Stimulated activated CD8-positive, alpha-beta memory T cell treated with anti-CD3 and anti-CD28 coated beads, Interleukin-7, amount 100 ng/mL, for 1 hour (primary cell): ENCODE measurements at places on chromosomes 3 and 15.

- no peak for DNase-seq
Measured at GRCh38 chr3:122410639-122411038, 5.2 kb downstream of the WDR5B start.

- no peak for DNase-seq
Measured at GRCh38 chr15:62867844-62868243, 174.7 kb upstream of the TPM1 start.

- no peak for DNase-seq
Measured at GRCh38 chr15:51828621-51829375, 655 bp upstream of the TMOD3 start.

GRCh38 chr3:45178183-45179023 is 32.2 kb upstream of the CDCP1 start:
- DNase-seq: no peak

- DNase-seq: no peak
Measured at GRCh38 chr3:46076606-46077005, 49.3 kb upstream of the XCR1 start.

DNA sequence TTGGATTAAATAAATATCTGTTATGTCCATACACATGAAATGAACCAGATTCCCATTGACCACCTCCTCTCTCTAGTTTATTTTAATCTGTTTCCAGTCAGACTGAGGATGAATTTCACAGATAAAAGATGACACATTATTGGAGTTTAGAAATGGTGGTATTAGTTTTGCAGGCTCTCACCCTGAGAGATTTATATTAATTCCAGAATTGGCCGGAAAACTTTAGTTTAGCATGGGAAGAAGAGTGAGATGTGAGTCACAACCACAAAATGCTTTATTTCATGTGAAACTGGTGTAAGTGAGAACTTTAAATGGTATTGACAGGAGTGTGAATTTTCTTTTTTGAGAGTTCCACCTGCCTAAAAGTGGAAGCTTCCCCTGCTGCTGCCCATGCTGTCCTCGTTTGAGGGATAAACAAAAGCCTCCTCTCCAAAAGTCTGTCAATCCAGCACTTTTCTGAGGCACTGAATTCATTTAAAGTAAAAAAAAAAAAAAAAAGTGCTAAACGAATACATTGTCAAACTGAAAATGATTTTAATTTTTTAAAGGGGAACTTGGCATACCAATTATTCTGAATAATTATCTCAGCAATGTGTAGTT is 65.1 kb upstream of the EPHA3 start:
- no peak for DNase-seq

DNA sequence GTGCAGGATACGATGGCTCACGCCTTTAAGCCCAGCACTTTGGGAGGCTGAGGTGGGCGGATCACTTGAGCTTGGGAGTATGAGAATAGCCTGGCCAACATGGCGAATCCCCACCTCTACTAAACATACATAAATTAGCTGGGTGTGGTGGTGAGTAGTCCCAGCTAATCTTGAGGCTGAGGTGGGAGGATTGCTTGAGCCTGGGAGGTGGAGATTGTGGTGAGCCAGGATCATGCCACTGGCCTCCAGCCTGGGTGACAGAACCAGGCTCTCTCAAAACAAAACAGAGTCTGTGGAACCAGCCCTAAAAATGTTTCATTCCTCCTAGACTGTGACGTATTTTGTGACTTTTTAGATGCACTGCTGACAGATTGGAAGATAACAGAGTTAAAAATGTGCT is 34.3 kb upstream of the RAD51 start:
- DNase-seq: no peak

DNA sequence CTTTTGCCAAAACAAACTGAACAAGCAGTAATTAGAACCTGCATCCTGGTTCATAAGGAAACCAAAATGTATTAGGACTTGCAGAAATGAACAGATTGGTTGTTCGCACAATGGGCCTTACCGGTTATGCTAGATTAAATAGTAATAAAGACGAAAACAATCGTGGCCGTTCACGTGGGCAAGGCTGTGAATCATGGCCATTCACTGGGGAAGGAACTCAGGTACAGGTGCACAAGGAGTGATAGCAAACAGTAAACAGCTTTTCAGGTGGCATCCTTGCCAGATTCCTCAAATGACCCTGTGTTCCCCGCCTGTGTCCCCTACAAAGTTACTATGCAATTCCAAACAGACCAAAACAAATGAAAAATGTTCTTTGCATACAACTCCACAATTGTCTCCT is 8.2 kb downstream of the LRIG1 start:
- no peak for DNase-seq

DNA sequence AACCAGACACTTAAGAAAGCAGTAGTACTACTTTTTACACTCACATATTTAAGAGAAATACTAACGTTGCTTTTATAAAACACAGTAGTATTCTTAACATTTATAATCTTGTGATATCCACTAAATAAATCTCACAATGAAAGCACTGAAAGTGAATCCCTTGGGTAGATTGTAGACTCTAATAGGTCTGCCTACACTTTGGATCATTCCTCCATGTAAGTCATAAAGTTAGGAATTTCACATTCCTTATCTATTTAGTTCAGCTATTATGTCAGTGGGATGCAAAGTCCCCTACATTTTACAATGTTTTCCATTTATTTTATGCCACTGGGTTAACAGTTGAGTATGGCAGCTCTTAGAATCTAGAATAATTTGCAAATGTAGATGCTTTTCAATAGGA is 330.7 kb downstream of the LSAMP start:
- DNase-seq: no peak

DNA sequence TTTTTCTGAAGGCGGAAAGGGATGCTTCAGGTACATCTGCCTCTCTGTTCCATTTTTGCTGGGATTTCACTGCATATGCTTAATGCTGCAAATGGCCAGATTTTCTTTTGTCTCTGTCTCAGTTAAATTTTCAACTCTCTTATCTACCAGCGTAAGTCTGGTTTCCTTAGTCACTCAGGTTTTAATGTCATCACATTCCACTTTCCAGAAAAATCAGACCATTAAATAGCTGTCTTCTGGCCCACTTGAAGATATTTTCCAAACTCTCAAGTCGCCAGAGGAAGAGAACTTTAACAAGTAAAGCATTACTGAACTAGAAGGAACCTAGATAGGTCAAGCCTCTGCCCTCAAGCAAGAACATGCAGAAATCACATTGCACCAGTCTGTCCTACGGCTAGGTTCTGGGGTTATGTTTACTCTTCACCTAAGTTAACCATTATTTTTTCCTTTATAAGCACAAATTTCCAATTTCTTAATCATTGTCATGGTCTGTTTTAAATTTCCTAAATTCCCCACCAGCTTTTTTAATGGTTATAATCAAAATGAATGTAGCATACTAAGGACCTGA is 26.5 kb downstream of the AVEN start:
- DNase-seq: no peak

GRCh38 chr3:148206446-148206845 is 491.3 kb upstream of the AGTR1 start:
- no peak for DNase-seq

DNA sequence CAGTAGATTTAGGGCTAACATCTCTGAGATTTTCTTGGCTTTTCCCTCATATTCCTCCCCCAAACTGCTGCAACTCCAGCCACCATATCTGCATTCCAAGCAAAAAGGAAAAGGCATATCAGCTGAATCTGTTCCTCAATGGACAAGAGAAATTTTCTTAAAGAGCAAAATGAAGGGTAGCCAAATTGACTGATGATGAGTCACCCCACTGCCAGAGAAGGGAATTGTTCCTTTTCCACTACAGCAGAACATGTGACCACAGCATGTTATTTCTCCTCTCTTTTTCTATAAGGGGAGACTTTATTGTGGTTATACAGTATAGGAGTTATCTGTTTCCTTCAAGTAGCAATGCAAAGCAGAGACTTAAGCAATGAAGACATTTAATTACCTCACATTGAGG is 172.5 kb downstream of the MTHFS start:
- DNase-seq: no peak

GRCh38 chr3:136535906-136536305 is 216.3 kb downstream of the STAG1 start:
- no peak for DNase-seq

- no peak for DNase-seq
Measured at GRCh38 chr3:30707825-30708224, 101.4 kb downstream of the TGFBR2 start.

DNA sequence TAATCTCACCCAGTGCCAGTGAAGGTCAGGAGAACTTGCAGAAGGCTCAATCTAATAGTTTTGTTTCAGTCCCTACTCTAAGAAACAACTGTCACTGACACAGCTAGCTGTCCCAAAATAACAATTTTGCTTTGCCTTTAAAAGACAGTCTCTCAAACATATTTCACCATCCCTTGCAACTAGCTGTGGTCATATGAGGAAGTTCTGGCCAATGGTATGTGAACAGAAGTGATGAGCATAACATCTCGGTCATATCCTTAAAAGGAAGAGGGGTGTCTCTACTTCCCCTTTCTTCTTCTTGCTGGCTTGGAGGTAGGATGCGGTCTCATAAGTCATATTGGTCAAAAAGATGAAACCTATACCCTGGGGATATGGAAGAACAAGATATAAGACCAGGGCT is 198.1 kb downstream of the NEK10 start:
- DNase-seq: no peak

DNA sequence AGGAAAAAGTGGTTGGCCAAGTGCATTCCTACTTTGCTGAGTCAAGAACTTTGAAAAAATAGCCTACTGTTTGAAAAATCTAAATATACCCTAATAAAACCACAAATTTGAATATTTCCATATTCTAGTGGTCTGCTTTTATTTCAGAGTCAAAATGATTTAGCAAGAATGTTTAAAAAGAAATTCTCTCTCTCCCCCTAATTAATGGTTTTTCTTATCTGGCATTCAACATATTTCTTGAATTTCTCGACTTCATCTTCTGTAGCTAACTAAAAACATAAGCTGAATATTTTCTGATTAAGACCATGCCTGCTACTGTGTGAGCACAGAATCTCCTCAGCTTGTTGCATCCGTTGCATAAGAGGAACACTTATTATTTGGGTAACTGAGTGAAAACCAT is 563.5 kb upstream of the TBL1XR1 start:
- no peak for DNase-seq

DNA sequence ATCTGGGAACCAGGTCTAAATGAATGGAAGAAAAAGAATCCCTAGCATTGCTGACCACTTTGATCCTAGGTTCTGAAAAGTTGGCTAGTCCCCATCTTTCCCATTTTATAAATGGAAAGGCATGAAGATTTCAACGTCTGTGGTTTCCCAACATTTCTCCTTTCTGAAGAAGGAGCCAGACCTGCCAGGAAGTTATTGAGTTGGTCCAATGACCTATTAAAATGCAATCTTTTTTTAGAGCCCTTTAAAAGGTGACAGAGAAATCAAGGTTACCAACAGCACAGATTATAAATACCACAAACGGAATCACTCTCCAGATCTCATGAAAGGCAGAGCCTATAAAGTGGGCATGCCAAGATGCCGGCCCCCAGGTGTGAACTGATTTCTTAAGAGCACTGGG is 505.6 kb upstream of the THBS1 start:
- no peak for DNase-seq

DNA sequence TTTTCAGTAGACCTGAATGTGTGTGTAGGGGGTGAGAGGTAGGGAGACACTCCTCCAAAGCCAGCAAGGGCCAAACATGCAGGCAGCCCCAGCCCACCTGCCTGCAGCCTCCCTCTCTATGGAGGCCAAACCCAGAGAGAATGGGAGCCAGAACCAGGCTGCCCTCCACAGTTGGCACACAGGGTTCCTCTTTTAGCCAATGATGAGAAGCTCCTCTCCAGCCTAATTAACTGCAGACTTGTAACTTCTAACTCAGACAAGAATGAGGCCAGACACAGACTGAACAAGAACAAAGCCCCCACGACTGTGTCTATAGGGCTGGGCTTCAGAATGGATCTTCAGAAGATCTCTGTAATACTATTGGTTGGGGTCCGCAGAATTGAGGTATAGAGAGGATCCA is 12.3 kb upstream of the TLE3 start:
- no peak for DNase-seq

GRCh38 chr3:11045536-11045935 is 53.0 kb downstream of the SLC6A1 start:
- no peak for DNase-seq

DNA sequence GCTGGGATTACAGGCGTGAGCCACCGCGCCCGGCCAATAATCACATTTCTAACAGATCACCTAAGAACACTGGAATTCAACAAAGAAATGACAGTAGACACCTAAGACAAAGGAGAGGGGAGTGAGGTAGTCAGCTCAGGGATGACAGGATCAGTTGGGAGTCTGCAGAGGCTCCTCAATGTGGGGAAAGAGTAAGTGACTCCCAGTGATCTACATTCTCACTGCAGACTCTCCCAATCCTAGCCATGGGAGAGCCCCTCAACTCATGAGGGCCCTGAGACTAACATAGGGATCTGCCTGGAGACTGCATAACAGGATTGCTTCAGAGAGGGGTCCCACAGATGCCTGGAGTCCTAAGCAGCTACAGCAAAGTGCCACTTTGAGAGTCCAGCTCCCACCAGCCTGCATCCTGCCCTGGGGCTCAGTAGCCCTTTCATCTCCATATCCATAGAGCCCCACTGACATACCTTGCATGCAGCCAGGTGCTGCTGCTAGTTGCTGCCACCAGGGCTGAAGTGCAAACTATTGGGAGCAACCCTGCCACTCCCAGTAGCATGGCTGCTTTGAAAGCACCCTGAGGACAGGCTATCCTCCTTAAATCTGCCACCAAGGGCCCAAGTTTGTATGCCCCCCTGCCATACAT is 21.8 kb upstream of the PFN2 start:
- no peak for DNase-seq

GRCh38 chr15:80494351-80494751 is 90.2 kb downstream of the ARNT2 start:
- no peak for DNase-seq

GRCh38 chr3:32002561-32003368 is 21.2 kb downstream of the ZNF860 start:
- no peak for DNase-seq

- no peak for DNase-seq
Measured at GRCh38 chr3:52507359-52507758, 12.2 kb downstream of the STAB1 start.

- DNase-seq: no peak
Measured at GRCh38 chr15:48406911-48407310, 75.7 kb downstream of the DUT start.

GRCh38 chr3:135133905-135134683 is 339.0 kb downstream of the EPHB1 start:
- no peak for DNase-seq

DNA sequence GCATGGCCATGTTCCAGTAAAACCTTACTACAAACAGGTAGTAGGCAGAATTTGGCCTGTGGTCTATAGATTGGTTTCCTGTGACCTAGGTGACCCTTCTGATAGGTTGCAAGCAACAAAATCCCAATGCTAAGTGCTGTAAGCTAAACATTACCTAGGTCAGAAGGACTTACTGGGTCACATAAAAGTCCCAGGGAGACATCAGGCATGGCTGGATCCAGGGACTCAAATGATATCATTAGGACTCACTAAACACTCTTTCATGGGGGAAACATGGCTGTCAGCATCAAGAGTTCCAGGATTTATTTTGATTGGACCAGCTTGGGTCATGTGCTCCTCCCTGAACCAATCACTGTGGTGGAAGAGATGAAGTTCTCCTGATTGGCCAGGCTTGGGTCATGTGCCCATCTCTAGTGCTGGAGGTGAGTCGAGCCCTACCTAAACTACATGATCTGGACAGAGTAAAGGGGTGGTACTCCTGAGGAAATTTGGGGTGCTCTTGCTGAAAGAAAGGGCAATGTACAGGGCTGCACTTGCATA is 16.8 kb upstream of the SLC6A1 start:
- DNase-seq: no peak
